Endodermal cell (in vitro differentiated cells): ENCODE measurements at places on chromosomes 4 and X. TPM values are rescaled to one million over a fixed set of nuclear protein-coding genes. Genes with fewer than 3 reads are reported as not detected.

- H3K36me3 ChIP-seq = no peaks in the 10 kb centered on the region
- H3K4me1 ChIP-seq = no peaks in the 10 kb centered on the region
- H3K27me3 ChIP-seq = no peaks in the 10 kb centered on the region
- no peak for DNase-seq
- H3K4me3 ChIP-seq = no peak overlapping the region
- no peak overlapping the region for H3K27ac ChIP-seq
Measured at GRCh38 chrX:115023811-115024210, 6.4 kb upstream of the IL13RA2 start.

GRCh38 chrX:14352511-14352910 is 176.8 kb upstream of the GLRA2 start:
- H3K4me3 ChIP-seq = peak overlapping the region; percentile 39
- H3K27ac ChIP-seq = peak overlapping the region; percentile 92
- H3K27me3 ChIP-seq = no peaks in the 10 kb centered on the region
- H3K4me1 ChIP-seq = peaks cover 8% of the 10 kb centered on the region
- no peak for DNase-seq

GRCh38 chr4:170374770-170375169 is 285.0 kb upstream of the AADAT start:
- H3K4me3 ChIP-seq = no peak overlapping the region
- no peak overlapping the region for H3K27ac ChIP-seq
- peak; percentile 81 for DNase-seq
- H3K36me3 ChIP-seq = no peaks in the 10 kb centered on the region

DNA sequence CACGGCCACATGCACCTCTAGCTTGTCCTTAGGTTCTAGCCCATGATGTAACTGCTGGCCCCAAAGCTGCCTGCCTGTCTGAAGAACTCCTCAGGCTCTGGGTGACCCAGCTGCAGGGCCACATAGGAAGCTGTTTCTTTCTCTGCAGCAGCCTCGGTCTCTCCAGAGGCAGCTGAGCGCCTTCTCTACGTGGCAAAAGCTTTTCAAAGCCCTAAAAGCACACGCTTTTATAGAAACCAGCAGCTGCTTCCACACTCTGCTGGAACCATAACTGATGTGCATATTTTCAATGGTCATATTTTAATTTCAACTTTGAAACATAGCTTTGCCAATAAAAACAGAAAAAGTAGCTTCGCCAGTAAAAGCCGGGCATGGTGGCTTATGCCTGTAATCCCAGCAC is 37.4 kb downstream of the FAM53A start:
- H3K4me3 ChIP-seq = no peak overlapping the region
- H3K27ac ChIP-seq = no peak overlapping the region
- no peaks in the 10 kb centered on the region for H3K27me3 ChIP-seq
- H3K4me1 ChIP-seq = no peaks in the 10 kb centered on the region
- DNase-seq = no peak
- no peaks in the 10 kb centered on the region for H3K36me3 ChIP-seq

GRCh38 chr4:145779319-145779801 is 99.4 kb downstream of the C4orf51 start:
- no peak for DNase-seq
- no peak overlapping the region for H3K27ac ChIP-seq
- H3K36me3 ChIP-seq = peaks cover 65% of the 10 kb centered on the region

DNA sequence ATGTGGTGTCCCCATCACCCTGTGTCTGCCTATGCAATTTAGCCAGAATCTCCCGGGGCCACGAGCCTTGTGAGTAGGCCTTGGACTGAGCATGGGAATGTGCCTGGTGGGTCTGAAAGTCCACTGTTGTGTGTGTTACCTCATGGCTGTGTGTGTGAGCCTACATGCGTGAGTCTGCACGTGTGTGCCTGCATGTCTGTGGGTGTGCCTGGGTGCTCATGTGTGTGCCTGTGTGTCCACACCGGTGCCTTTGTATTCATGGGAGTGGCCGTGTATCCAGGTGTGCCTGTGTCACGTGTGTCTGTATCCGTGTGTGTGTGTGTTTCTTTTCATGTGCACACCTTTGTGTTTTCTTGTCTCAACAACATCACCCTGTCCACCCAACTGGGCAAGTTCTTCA is 14.2 kb downstream of the ATP5ME start:
- H3K27ac ChIP-seq = no peak overlapping the region
- DNase-seq = no peak
- H3K36me3 ChIP-seq = no peaks in the 10 kb centered on the region
- H3K4me3 ChIP-seq = no peak overlapping the region
- H3K4me1 ChIP-seq = no peaks in the 10 kb centered on the region

- no peak overlapping the region for H3K4me3 ChIP-seq
- H3K27ac ChIP-seq = no peak overlapping the region
- peaks cover 49% of the 10 kb centered on the region for H3K27me3 ChIP-seq
- no peaks in the 10 kb centered on the region for H3K36me3 ChIP-seq
- DNase-seq = peak; percentile 76
- no peaks in the 10 kb centered on the region for H3K4me1 ChIP-seq
Measured at GRCh38 chrX:129655547-129656249, 942 bp upstream of the APLN start.

GRCh38 chr4:48546336-48546735 is 56.3 kb downstream of the ZAR1 start:
- H3K27me3 ChIP-seq = no peaks in the 10 kb centered on the region
- DNase-seq = peak; percentile 65
- peaks cover 84% of the 10 kb centered on the region for H3K36me3 ChIP-seq
- H3K27ac ChIP-seq = no peak overlapping the region
- H3K4me3 ChIP-seq = no peak overlapping the region
- H3K4me1 ChIP-seq = peaks cover 3% of the 10 kb centered on the region

DNA sequence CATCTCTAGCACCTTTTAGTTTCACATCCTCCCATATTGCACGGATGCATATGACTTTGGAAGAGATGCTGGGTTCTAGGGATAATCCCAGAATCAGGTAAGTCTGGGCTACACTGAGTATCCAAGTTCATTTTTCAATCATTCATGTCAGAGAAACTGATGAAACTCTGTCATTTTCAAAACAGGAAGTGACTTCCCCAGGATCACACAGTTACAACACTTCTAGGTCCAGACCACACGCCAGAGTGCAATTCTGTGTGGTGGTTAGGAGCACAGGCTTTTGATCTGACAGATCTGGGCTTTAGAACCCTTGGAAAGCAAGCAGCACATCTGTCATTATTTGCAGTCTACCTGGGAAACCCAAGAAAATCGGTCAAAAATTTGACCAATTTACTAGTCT is 52.1 kb upstream of the CDKN2AIP start:
- no peaks in the 10 kb centered on the region for H3K36me3 ChIP-seq
- H3K4me1 ChIP-seq = peaks cover 9% of the 10 kb centered on the region
- H3K27me3 ChIP-seq = no peaks in the 10 kb centered on the region

DNA sequence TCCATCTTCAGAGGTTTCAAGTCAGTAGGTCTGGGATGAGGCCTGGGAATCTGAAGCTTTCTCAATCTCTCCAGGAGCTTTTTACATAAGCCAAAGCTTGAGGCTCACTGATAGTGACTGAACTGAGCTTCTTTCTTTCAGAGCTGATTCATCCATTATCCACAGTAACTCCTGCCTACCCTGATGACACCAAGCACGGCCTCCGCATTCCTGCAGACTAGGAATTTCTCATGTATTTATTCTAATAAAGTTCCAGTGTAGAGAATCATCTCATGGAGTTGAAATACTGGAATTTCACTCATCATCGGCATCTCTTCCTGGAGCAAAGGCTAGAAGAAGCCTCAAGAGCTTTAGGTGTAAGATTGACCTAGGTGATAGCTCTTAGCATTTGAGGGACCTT is 12.1 kb upstream of the DCTD start:
- H3K4me1 ChIP-seq = no peaks in the 10 kb centered on the region
- H3K4me3 ChIP-seq = no peak overlapping the region
- H3K27ac ChIP-seq = no peak overlapping the region
- H3K27me3 ChIP-seq = no peaks in the 10 kb centered on the region
- DNase-seq = no peak
- no peaks in the 10 kb centered on the region for H3K36me3 ChIP-seq

- no peaks in the 10 kb centered on the region for H3K27me3 ChIP-seq
- H3K36me3 ChIP-seq = no peaks in the 10 kb centered on the region
- DNase-seq = no peak
Measured at GRCh38 chrX:68684919-68685304, 37.4 kb downstream of the STARD8 start.

DNA sequence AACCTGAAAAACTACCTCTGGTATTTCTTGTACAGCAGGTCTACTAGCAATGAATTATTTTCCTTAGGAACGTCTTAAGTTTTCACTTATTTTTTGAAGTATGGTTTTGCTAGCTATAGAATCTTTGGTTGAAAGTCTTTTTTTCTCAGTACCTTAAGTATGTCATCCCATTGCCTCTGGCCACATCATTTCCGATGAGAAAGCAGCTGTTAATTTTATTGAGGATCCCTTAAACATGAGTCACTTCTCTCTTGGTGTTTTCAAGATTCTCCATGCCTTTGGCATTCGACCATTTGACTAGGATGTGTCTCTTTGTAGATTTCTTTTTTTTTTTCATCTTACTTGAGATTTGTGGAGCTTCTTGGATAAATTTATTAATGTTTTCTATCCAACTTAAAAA is 803.8 kb upstream of the AMOT start:
- no peaks in the 10 kb centered on the region for H3K36me3 ChIP-seq
- no peak for DNase-seq
- no peak overlapping the region for H3K4me3 ChIP-seq
- H3K27me3 ChIP-seq = no peaks in the 10 kb centered on the region
- no peaks in the 10 kb centered on the region for H3K4me1 ChIP-seq

GRCh38 chr4:87103691-87104187 is 116.7 kb downstream of the KLHL8 start:
- no peak for DNase-seq
- H3K4me3 ChIP-seq = no peak overlapping the region
- H3K27ac ChIP-seq = no peak overlapping the region
- no peaks in the 10 kb centered on the region for H3K4me1 ChIP-seq

DNA sequence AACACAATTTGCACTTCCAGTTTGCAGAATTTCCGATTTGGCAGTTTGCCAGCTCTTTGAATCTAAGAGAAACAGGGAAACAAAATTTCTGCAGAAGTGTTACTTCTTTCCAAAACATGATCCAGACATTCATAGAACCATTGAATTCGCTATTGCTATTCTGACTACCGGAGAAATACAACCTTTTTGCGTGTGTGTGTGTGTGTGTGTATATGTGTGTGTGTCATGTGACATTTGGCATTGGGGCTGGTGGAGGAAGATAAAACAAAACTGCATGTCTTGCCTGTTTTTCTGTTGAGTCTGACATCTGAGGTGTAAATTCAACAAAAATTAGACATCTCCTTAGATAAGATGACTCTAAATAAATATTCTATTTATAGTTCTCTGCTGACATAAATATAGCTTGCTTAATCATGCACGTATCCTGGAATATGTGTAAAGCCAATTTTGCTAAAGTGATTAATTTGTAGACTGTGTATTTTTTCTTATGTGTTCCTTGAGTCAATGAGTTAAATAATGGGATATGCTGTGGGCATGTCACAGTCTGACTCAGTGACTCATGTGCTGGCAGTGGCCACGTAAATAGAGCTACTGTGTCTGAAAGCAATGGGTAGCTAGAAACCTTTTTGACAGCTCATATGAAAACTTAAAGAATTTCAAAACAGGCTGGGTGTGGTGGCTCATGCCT is 98.9 kb downstream of the HPGD start:
- no peaks in the 10 kb centered on the region for H3K27me3 ChIP-seq
- DNase-seq = no peak
- no peak overlapping the region for H3K4me3 ChIP-seq
- H3K36me3 ChIP-seq = no peaks in the 10 kb centered on the region

DNA sequence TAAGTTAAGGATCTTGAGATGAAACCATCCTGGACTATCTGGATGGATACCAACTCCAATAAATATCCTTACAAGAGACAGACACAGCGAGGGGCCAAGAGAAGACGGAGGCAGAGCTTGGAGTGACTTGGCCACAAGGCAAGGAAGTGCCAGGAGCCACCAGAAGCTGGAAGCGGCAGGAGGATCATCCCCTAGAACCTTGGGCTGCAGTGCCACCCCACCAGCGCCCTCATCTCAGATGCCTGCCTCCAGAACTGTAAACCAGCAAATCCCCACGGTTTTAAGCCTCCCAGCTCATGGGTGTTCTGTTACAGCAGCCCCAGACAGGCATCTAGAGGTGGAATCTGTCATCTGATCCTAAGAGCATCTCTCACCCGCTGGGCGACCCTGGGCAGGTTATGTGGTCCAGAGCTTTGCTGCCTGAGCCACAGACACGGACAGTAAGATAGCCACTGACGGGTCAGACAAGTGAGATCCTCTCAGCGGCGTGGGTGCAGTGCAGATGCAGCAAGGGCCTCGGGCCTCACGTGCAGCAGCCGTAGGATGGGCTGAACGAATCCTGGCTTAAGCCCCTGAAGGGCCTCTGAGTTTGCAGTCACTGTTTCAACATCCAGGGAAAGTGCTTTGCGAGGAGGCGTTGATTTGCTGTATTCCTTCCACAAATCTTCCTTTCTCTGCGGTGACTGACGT is 25.1 kb upstream of the MXD4 start:
- H3K27ac ChIP-seq = no peak overlapping the region
- H3K36me3 ChIP-seq = no peaks in the 10 kb centered on the region
- peak; percentile 52 for DNase-seq

DNA sequence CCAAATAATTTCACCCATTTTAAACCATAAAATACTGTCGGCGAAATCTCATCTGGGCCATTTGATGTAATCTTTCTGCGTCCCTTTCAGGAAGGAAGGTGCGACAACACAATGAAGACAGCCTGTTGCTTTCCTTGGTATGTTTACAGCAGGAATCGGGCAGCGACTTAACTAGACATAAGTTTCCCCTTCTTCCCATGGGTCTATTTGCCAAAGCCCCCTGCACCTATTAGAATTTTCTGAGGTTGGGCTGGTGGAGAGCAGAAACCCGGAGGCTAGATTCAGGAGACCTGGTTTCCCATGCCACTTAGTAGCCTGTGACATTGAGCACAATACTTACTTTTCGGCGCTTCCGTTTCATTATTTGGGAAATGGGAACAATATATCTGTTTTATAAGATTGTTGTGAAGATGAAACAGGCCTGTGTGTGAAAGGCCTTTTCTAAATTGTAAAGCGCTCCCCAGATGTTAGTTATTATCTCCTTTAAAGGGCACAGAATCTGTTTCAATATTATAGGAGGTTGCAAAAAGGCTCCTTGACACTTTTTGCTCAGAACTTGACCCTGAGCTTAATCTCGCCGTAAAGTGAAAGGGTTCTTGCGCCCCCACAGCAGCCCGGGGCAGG is 552 bp upstream of the AFF1 start:
- peak overlapping the region; percentile 89 for H3K4me3 ChIP-seq
- H3K27me3 ChIP-seq = no peaks in the 10 kb centered on the region
- H3K4me1 ChIP-seq = no peaks in the 10 kb centered on the region
- peak; percentile 65 for DNase-seq
- H3K36me3 ChIP-seq = peaks cover 10% of the 10 kb centered on the region

The PPP1R2C gene
- total RNA-seq = not detected in 3 replicates

The ZNF711 gene
- 20.4 and 21.7 TPM in 2 replicates for total RNA-seq

The ADH1C gene
- not detected in 2 replicates for total RNA-seq

The SERTM2 gene
- not detected in 3 replicates for total RNA-seq

The GSX2 gene
- not detected in 3 replicates for total RNA-seq

The BMP3 gene
- 0.05 and 0.11 TPM in 2 replicates for total RNA-seq

The NAA15 gene
- total RNA-seq = 64.7 and 70.4 TPM in 2 replicates

The TKTL1 gene
- total RNA-seq = not detected in 2 replicates

The MAGEH1 gene
- total RNA-seq = 37.9 to 58.5 TPM (median 39.5 TPM) in 3 replicates

The ODAPH gene
- total RNA-seq = not detected in 3 replicates

The KLHL8 gene
- 6.2 to 11.2 TPM (median 11.0 TPM) in 3 replicates for total RNA-seq

The PPM1K gene
- total RNA-seq = 33.9 and 37.8 TPM in 2 replicates

The SLC6A14 gene
- not detected in 2 replicates for total RNA-seq
